Suprapubic skin (tissue), 4 donors: ENCODE measurements at places on chromosomes 11 and 22. TPM values are rescaled to one million over a fixed set of nuclear protein-coding genes. Genes with fewer than 3 reads are reported as not detected.

- no peak for DNase-seq
Measured at GRCh38 chr11:93623920-93624319, 37.6 kb upstream of the CEP295 start.

- DNase-seq, result no peak
Measured at GRCh38 chr11:94876645-94877442, 96.5 kb downstream of the CWC15 start.

GRCh38 chr11:64034411-64034811 is 1.3 kb upstream of the FLRT1 start:
- no peak for DNase-seq

DNA sequence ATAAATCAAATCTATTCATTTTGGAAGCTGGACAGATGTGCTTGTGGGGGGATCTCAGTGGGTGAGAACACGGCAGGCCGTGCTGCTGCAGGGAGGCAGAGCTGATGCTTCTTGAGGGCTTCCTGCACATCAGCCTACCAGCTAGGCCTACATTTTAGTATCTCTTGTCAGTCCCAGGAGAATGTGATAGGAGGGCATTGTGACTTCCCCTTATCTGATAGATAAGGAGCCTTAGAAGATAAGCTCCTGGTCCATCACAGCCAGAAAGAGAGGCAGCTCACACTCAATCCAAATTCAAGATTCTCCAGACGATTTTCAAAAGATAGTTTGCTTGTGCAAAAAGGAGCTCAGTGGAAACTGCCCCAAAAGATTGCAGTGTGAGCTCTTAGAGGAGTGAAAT is 89.0 kb downstream of the SHANK2 start:
- DNase-seq, result peak; percentile 24

GRCh38 chr11:73379189-73379880 is 3.1 kb downstream of the RELT start:
- DNase-seq, result no peak

DNA sequence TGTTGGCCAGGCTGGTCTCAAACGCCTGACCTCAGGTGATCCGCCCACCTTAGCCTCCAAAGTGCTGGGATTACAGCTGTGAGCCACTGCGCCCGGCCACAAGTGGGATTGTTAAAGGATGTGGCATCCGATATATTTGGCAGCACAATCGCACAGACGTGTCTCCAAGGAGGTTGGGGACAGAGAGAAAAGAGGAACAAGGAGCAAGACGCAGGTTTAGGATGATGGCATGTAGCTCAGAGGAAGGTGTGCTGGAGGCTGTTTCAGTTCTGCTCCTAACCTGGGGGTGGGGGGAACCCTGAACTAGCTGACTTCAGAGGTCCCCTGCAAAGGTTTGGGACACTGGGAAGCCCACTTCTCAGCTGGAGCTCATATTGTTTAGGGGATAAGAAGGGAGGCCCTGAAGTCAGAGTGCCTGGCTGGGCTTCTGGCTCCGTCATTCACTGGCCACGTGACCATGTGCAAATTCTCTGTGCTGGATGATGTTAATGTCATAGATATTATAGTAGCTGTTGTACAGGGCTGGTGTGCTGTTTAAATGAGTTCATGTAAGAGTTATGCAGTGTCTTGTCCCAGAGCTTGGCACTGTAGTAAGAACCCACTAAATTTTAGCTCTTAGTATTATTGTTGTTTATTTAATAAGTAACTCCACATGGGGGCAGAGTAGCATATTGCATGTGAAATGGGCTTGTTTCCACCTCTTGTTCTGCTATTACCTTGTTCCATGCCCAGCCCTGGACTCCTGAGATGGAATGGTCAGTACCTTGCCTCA is 129.7 kb downstream of the ST3GAL4 start:
- DNase-seq, result no peak

- DNase-seq, result no peak
Measured at GRCh38 chr11:91170711-91171110, 947.9 kb upstream of the CHORDC1 start.

DNA sequence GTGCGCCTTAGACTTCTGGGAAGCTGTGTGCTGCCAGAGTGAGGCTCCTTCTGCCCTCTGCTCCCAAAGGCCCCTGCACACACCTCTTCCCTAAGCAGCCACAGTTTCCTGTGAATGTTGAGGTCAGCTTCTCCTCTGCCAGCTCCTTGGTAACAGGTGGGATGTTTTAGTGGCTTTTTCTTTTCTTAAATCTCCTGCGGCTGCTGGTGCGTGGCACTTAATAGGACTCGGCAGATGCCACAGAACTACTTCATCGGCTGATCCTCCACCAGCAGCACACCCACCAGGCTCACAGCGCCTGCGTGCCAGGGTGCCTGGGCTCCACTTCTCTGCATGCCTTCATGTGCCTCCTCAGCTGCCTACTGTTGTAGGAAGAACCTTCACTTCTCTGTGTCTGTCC is 87.8 kb downstream of the RCN1 start:
- no peak for DNase-seq

Gene CCDC73
- total RNA-seq, result not detected

Gene RIBC2
- not detected for total RNA-seq

Gene LSP1
- total RNA-seq, result 134 TPM

Gene NAT10
- 51.0 TPM for total RNA-seq

Gene TSSC4
- 56.6 TPM for total RNA-seq
